Left colon (tissue), 2 donors: ENCODE measurements at places on chromosomes 12 and 14. TPM values are rescaled to one million over a fixed set of nuclear protein-coding genes. Genes with fewer than 3 reads are reported as not detected.

Gene FRMD6
- 4.2 TPM for total RNA-seq

Gene EFS
- 3.1 TPM for total RNA-seq

Gene AICDA
- total RNA-seq, result not detected

Gene TRMT61A
- 10.6 TPM for total RNA-seq

Gene RILPL1
- 4.9 TPM for total RNA-seq

Gene PAPOLA
- total RNA-seq, result 159 TPM

DNA sequence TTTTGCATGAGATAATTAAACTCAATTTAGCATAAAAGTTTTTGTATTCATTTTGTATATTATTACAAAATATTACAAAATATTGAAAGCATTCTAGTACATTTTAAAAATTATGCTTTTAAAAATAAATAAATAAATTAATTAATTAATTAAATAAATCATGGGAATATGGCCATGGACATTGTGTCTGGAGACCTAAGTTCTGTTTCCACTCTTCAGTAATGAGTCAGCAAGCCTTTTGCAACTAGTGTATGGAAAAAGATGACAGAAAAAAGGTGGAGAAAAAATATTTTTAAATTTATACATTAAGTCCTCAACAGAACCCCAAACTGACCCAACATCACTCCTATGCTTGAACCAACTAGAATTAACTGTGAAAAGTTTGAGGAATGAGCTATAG lies 1187.5 kb upstream of the USP15 start:
- DNase-seq, result no peak

- no peak for DNase-seq
Observed at GRCh38 chr14:47596232-47596631, 79.2 kb downstream of the MDGA2 start.

DNA sequence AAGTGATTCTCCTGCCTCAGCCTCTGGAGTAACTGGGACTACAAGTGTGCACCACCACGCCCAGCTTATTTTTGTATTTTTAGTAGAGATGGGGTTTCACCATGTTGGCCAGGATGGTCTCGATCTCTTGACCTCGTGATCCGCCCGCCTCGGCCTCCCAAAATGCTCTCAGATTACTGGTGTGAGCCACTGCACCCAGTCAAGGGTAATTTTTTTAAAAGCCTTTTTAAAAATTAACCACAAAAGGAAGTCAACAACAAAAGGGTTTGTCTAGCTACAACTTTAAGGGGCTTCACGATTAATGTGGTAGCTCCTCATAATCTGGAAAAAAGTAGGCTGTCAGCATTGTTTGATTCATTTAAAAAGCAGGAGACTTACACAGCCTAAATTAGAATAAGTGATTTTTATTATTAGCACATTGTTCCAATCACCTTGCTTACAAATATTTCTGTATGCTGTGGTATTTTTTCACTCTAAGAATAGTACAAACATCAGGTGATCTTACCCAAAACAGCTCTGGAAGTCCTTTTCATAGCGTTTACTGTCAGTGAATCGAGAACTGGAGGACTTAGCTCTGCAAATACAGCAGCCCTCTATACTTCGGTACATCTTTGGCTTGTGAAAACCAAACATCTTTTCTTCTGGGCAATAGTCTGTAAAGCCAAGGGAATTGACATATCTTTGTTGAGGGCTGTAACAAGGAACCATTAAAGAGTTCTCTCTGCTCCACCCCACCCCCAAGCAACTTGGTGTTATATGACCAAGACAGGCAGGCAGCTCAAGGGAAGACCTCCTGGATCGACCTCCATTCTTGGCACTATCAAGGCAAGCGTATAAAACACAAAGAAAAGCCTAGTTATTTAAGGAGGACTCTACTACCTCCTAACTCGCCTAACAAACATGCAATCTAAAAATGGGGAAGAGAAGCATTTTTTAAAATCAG lies 28.1 kb downstream of the SINHCAF start:
- no peak for DNase-seq

DNA sequence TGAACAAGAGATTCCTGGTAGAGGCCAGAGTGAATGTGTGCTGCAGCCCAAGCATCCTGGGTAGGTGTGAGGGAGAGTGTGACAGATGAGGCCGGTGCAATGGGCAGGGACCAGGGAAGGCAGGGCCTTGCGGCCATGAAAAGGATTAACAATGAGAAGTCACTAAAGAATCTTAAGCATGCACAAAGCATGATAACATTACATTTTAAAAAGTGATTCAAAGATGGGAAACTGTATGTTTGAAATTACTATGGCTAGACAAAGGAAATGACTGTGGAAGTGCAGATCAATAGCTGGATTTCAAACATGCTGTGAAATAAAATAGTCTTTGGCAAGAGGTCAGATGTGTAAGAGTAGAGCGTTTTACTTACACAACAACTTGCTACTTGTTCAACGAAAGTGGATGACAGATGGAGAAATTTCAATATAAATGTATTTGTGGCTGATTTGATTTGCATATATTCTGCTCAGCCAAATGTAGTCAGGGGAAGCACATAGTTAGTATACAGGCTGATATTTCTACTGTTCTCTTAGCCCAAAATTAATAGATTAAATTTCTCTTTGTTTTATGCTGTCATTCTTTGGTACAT lies 175.5 kb downstream of the CCDC59 start:
- no peak for DNase-seq

DNA sequence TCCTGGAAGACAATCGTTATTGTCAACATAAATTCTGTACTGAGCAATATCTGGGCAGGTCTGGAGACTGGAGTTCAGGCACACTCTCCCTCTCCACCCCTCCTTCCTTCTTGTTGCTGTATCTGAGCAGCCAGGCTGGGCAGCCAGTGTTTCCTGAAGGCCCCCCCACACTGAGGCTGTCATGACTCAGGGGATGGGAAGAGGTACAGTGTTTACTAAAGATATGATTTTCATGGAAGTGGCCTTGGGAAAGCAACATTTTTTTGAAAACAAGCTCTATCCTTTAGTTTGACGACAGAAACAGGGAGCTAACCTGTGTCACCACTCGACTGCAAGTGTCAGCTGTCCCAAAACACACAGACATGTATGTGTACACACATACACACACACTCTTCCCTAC lies 1485.4 kb upstream of the TMEM132C start:
- no peak for DNase-seq

DNA sequence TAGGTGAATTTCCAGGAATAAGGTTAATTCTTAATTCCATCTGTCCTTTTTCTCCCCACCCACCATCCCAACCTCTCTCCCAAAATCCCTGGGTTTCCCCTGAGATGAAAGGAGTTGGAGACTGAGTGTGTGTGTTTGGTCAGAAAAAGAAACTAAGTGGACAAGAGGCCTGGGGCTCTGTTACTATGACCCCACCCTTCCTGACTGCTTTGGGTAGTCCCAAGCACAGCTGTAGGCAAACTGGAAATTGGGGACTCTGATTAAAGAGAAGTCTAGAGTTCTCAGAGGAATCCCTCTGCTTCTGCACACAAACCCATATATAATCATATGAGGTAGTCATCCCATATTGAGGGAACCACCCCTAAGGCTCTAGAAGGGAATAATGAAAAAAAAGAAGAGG lies 7.0 kb upstream of the HOXC12 start:
- no peak for DNase-seq

- DNase-seq, result no peak
Observed at GRCh38 chr12:79327465-79327864, 363.3 kb downstream of the PAWR start.

GRCh38 chr14:93903342-93904184 lies 23.6 kb upstream of the FAM181A start:
- no peak for DNase-seq

GRCh38 chr12:59113831-59114615 lies 193.7 kb upstream of the LRIG3 start:
- DNase-seq, result peak; percentile 48

DNA sequence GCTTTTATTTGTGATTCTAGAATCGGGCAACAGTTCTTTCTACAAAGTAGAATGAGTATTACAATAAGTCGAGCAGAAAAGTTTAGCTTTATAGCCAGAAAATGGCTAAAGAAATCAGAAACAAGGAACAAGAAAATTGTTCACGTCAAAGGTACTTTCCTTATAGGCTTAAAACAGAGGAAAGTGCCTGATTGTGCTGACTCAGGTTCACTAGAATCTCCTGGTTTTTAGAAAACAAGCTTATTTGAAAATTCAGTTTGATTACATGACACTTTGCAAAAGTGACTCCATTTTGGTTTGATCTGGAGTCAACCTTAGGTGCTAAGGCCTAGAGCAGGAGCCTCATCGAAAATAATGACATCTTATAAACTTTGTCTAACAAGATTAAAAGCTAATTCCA lies 564.7 kb upstream of the FLRT2 start:
- no peak for DNase-seq

- no peak for DNase-seq
Observed at GRCh38 chr12:120119271-120119973, 2.9 kb upstream of the RAB35 start.

DNA sequence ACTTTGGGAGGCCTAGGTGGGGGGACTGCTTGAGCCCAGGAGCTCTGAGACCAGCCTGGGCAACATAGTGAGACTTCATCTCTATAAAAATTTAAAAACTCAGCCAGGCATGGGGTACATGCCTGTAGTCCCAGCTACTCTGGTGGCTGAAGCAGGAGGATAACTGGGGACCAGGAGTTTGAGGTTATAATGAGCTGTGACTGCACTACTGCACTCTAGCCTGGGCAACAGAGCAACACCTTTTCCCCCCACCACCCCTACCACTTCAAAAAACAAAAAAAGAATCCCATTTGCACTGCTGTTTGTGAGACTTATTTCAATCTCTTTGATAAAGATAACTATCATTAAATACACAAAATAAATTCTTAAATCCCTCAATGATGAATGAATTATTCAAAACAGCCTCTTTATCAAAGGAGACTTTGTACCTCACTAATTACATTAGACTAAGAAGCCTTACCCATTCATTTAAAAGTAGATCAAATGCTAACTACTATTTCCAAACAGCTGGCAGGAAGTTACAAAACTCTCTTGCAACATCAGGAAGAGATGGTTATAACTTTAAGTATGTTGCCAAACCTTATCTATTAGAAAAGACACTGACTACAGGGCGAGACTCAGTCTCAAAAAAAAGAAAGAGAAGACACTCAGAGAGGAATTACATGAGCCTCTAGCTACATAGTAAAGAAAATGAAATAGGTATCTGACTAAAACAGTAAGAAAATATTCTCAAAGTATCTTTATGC lies 14.7 kb downstream of the BLTP3B start:
- DNase-seq, result no peak

DNA sequence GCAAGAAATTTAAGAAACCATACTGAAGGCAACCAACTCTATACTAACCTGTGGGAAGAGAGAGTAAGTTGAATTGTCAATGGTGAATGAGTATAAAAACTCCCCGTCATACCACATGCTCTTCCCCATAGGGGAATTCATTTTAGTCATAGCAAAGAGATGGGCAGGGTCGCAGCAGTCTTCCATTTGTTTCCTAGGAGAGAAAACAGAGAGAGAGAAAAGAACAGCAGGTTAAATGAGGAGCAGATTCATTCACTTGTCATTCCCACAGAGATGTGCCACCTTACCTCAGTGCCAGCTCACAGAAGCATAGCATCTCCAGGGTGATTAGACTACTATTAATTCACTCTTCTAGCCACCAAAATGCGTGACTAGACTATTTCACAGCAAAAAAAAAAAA lies 47.4 kb downstream of the ST8SIA1 start:
- no peak for DNase-seq
